AG04449 (cell line): ENCODE measurements at places on chromosomes 5 and 9.
A peak's percentile ranks its signal among the peaks of the same experiment; 100 is the strongest.

DNA sequence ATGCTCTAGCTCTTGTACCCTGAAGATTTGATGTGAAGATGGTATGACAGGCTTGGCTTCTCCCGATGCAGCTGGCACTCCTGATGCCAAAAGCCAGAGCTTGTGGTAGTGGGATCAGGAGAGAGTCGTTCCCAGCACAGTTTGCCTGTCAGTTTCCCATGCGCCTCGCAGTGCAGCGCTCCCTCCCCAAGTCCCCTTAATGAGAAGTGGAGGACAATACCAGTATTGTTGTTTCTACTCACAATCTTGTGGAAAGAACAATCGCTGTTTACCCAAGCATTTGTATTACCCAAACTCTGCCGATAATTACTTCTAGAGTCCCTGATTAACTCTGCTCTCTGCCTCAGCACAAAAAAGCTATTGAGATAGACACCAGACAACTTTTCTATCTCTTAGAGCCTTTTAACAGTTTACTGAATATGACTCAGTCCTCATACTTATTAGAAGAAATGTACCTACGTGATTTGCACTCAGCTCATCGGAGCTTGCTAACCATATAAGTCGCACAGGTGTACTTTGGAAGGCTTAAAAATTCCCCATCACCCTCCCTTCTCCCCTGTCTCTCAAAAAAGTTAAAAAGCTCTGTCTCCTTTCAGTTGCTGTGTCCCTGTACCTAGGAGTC, 283.2 kb upstream of the TMEM161B start:
- DNase-seq, result no peak

- DNase-seq, result no peak
These were observed 25.8 kb upstream of the FRRS1L start for GRCh38 chr9:109192732-109193361.

DNA sequence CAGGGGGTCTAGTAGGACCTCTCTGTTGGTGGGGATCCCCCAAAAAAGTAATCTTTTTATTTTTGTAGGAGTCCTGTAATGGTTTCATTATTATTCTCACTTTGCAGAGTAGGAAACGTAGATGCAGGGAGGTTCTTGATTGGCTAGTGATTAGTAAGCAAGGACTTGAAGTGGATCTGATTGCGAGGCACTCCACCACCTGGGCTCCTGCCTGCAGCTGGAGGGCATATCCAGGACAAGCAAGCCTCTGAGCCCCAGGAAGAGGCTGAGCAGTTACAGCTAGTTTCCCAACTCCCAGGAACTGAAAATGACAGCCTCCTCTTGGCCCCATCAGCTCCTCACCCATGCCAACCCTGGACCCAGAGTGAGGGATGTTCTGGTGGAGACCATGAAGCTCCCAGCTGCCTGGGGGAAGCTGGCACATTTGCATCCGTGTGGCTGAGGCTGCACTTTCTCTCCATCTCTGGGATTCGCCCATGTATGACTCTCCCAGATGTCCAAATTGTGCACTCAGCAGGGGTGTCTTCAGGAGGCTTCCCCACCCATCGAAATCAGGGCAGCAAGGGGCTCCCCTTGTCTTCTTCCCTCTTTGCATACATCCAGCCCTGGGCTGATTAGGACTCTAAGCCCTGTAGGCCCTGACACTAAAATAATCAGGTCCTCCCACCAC, 10.2 kb downstream of the KCNIP1 start:
- no peak for DNase-seq

- no peak for DNase-seq
These were observed 163.6 kb upstream of the PRLR start for GRCh38 chr5:35393901-35394300.

GRCh38 chr5:177607452-177608192, 7.7 kb downstream of the B4GALT7 start:
- DNase-seq, result no peak

- DNase-seq, result no peak
These were observed 231.0 kb downstream of the CDK5RAP2 start for GRCh38 chr9:120348951-120349429.

DNA sequence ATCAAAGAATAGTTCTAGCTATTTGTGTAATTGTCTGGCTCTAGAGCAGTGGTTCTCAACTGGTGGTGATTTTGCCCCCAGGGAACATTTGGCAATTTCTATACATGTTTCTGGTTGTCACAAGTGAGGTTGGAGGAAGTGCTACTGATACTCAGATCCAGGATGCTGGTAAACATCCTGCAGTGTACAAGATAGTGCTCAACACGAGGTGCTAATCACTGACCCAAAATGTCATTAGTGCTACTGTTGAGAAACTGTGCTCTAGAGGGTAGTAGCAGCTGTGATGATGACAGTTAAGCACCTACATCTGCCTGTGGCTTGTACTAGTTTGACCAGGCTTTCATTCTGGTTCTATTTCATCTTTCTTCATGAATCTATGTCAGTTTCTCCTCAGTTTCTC, 22.1 kb downstream of the LRRC19 start:
- no peak for DNase-seq

GRCh38 chr9:95808011-95808410, 67.5 kb upstream of the ERCC6L2 start:
- DNase-seq, result no peak

DNA sequence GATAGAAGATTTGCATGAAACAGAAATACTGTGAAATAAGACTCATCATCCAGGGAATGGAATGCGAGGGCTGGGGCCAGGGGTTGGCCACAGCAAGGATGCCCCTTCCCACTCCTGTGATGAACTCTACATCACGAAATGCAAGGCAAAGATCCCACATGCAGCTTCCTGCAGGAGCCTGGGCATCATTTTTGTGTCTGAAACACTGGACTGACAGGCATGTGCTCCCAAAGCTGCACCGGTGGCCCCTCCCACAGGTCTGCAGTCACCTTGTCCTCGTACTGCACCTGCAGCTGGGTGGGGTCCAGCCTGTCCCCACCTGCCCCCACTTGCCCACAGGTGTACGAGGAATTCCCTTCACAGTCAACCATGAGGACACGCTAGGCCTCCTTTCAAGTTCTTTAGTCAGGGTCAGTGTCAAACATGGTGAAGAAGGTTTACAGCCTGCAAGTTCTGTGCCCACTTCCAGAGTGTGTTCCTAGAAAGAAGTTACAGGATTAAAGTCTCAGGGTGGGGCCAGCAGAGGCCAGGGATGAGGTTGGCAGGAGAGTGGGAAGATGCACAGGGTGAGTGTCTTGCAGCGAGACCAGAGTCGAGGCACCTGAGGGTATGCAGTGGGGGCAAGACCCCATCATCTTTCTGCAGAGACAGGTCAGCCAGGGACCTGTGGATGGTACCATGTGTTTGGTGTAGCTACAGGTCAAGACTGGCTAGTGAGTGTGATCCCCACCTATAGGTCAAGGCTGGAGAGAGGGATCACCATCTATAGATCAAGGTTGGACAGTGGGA, 155.0 kb upstream of the IRX2 start:
- DNase-seq, result no peak

GRCh38 chr5:156147261-156147943, 179.6 kb upstream of the SGCD start:
- peak; percentile 86 for DNase-seq

DNA sequence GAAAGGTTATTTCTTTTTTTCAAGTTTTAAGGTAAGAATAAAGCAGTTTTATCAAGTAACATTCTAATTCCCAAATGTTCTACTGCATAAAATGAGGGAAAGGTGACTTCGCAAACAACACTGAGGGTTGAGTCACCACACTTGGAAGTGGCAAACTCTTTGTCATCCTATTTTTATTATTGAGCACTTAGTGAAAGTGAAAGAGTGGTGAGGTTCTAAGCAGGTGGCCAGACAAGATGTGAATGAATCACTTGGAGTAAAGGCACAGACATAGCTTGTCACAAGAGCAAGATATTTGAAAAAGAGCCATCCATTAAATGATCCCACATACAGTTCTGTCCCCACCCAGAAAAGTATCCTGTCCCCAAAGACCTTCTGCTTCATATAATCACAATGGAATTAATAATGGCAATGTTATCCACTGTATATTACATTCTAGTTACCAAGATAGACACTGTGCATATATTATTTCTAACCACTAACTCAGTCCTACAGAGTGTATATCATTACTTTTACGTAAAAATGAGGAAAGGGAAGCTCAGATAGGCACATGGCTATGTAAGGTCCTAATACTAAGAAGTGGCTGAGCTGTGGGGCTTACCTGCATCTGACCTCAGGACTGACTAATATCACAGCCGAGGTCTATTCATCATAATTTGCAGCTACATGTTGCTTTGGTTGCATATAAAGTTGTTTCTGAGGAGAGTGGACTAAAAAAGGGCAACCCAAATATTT, 730.4 kb upstream of the MEF2C start:
- no peak for DNase-seq

- DNase-seq, result no peak
These were observed 421.9 kb upstream of the FTMT start for GRCh38 chr5:121429761-121430160.

DNA sequence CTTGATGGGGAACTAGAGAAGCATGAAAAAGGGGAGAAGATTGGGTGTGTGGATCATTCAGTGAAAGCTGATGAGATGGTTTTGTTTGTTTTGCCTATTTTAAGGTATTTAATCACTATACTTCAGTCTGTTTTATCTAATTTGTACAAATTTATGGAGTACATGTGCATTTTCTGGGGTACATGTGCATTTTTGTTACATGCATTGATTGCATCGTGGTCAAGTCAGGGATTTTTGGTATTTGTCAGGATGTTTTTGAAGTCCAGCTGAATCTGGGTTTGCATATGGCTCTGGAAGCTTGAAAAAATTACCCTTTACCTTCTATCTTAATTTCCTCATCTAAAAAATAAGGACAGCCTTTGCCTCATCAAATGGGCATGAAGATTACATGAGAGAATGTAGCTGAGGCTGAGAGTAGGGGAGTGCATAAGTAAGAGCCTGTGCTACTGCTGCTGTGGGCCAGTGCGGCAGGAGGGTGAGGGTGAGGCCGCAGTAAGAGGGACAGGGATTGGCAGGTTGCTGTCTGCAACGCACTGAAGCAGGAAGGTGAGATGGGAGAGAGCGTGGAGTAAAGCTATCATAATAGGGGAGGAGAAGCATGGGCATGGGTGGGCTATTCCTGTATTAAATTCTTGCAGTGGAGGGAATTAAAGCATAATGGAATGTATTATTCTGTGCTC, 139.8 kb downstream of the NPR3 start:
- DNase-seq, result no peak

DNA sequence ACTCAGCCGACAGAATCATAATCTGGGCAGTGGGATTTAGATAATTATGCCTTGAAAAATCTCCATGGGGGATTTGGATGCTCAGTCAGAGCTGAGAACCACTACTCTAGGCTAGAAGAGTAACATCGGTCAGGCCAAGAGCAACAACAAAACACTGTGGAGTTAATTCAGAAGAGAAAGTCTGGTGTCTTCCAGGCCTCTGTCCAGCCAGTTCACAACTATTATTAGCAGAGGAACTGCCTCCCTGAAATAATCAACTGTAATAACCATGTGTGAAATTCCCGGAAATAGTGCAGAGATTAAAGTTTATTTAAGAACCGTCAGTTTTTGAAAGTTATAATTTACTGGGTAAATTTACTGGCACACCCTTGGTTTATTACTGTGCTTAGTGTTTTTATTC, 8.2 kb upstream of the MARCHF3 start:
- no peak for DNase-seq

- DNase-seq, result peak; percentile 7
These were observed 140.6 kb downstream of the ERCC6L2 start for GRCh38 chr9:96015876-96016686.

GRCh38 chr5:170444969-170445505, 55.9 kb upstream of the KCNMB1 start:
- DNase-seq, result no peak

- no peak for DNase-seq
These were observed 23.1 kb downstream of the MAP1B start for GRCh38 chr5:72130351-72130761.

DNA sequence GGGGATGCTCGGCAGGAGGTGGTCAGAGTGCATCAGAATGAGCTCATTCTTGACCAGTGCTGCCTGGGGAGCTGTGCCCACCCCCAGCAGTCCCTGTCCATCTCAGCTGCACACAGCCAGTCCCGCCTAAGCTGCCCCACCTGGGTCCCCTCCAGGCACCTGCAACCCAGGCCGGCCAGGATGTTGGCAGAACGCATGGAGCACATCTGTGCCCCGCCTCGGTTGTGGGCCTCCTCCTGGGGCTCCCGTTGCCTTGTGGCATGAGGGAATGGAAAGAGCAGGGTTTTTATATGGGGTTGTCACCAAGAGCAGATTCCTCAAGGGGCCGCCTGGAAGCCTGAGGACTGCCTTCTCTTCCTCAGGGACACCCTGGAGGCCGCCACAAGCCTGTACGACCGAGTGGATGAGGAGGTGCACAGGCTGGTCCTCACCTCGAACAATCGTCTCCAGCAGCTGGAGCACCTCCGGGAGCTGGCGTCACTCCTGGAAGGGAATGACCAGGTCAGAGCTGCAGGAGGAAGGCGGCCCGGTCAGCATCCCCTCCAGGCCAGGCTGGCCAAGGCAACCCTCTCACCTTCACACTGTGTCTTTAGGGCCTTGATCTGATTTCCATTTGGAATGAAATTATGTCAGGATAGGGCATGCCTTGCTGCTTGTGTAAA, 34.8 kb upstream of the LRRC14B start:
- DNase-seq, result no peak

GRCh38 chr5:35198686-35199085, 31.6 kb downstream of the PRLR start:
- DNase-seq, result no peak

DNA sequence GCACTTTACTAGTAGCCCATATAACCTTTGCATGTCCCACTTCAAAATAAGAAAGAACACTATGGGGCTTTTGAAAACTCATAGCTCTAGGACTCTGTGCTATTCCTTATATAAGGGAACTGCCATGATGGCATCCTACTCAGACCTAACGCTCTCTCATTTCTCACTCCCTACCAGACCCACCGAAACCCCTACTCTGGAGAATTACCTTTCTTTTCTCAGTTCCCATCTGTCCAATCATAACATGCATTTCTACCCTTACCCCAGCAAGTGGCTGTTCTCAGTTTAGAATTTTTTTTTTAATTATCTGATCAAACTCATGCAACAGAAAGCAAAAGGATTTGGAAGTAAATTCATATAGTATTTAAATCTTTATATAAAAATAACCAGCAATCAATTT, 27.3 kb downstream of the CARNMT1 start:
- no peak for DNase-seq

- no peak for DNase-seq
These were observed 512.3 kb upstream of the MPDZ start for GRCh38 chr9:13791816-13792215.

GRCh38 chr9:111232997-111233790, 96.8 kb downstream of the OR2K2 start:
- no peak for DNase-seq

DNA sequence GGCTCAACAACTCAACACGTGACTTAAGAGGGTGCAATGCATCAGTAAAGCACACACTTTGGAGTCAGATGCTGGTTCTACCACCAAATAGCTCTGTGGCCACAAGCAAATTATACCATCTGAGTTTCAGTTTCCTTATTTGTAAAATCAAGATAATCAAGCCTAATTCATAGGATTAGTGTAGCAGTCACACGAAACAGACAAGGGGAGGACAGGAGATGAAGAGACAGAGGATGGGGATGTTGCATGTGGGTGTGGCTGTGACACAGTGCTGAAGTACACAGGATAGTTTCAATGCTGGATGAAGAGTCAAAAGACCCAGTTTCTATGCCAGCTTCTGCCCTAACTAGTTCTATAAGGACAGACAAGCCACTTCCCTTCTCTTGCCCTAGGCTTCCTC, 60.2 kb downstream of the SPOCK1 start:
- no peak for DNase-seq

- no peak for DNase-seq
These were observed 108.8 kb upstream of the ASTN2 start for GRCh38 chr9:117523531-117524153.

GRCh38 chr5:151155775-151156506, 1.6 kb downstream of the ANXA6 start:
- DNase-seq, result peak; percentile 29

GRCh38 chr5:7787770-7788169, 63.2 kb downstream of the CFAP90 start:
- no peak for DNase-seq
